MCF 10A (cell line): ENCODE measurements at places on chromosomes 4 and X.

DNA sequence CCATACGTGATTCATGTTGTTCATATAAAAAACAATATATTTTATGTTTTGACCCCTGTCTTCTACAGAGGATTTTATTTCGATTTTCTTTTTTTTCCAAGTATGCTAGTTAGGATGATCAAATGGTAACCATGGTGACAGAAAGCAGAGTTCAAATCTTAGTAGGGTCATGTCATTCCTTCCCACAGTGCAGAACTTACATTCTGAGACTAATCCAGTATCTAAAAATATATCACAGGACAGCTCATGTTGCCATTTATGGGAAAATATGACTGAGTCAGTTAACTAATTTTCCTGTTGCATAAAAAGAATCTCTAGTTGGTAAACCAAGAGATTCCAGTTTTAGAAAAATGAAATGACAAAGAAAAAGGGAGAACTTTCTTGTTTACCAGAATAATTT, 209.5 kb downstream of the PARM1 start:
- no peak for DNase-seq

- no peak for DNase-seq
These were observed 68.4 kb downstream of the GPAT3 start for GRCh38 chr4:83604321-83604720.

DNA sequence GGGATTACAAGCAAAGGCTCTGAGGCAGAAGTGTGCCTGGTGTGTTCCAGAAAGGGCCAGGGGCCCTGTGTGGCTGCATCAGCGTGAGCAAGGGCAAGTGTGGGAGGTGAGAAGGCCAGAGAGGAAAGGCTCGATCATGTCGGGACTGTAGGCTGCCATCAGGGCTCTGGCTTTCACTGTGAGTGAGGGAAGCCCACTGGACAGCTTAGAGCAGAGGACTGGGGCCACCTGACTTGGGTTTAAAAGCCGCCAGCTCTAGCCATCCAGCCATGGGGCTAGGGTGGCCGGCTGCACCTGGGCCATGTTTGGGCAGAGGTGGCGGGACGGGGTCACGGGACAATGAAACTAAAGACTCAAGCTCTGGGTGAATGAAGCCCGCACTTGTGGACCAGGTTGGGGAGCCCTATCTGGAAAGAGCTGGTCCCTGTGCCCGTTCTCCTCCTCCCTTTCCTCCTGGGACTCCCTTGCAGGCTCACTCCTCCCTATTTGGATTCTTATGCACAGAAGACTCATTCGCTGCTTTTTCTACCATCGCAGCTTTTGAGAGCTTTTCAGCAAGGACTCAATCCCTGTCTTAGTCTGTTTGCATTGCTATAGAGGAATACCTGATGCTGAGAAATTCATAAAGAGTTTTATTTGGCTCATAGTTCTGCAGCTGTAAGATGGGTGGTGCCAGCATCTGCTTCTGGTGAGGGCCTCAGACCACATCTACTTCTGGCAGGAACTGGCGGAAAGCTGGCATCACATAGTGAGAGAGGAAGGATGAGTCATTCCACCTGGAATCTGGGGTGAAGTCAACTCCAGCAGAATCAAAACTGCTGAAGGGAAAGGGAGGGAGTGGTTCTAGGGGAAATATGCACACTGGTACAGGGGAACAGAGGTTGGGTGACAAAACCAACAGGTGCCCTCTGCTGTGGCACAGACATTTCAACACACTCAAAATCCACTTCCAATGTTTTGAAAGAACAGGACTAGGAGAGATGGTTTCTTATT, 15.3 kb downstream of the CTAG1B start:
- DNase-seq, result peak; percentile 96

DNA sequence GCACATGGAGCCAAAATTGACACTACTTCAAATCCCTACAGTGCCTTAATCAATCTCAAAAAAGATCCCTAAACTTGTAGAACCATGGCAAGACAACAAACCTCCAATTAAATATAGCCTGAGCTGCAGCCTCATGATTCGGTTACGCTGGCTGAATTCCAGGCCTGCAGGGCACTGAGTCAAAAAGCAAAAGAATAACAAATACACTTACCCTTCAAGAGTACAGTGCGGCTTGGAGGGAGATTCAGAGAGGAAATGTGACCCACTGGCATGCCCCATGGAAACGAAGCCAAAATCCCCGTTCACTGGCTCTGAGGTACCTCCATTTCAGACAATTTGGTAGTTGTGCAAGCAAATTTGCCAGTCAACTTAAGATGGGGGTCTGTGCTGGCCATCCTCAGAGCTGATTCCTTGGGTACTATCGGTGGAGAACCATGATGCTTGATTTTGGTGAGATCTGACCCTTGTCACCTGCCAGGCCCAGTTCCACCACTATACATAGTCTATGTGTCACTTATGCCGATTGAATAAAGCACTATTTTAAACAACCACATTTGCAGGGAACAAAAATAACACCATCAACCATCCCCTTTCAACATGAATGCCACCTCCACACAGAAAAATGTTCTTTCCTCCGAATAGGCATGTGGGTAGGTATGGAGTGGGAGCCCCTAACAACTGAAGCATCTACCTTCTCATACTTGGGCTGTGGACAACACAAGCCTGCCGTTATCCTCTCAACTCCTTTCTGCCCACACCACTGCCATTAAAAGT, 2.1 kb downstream of the C4orf54 start:
- peak; percentile 96 for DNase-seq

DNA sequence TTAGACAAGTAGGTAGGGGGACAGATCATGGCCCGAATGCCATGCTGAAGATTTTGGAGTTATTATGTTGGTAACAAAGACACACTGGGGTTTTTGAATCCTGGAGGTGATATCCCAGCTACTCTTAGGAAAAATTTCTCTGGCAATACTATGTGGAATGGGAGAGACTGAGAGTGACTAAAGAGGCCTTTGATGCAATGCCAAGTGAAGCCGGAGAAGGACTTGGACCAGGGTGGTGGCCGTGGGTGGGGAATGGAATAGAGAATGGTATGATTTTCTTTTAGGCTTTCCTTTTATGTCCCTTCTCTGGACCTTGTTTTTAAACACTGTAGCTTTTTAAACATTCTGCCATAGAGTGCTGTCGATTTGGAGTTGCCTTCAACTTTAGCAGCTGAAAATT, 141.6 kb downstream of the DCLK2 start:
- peak; percentile 25 for DNase-seq

DNA sequence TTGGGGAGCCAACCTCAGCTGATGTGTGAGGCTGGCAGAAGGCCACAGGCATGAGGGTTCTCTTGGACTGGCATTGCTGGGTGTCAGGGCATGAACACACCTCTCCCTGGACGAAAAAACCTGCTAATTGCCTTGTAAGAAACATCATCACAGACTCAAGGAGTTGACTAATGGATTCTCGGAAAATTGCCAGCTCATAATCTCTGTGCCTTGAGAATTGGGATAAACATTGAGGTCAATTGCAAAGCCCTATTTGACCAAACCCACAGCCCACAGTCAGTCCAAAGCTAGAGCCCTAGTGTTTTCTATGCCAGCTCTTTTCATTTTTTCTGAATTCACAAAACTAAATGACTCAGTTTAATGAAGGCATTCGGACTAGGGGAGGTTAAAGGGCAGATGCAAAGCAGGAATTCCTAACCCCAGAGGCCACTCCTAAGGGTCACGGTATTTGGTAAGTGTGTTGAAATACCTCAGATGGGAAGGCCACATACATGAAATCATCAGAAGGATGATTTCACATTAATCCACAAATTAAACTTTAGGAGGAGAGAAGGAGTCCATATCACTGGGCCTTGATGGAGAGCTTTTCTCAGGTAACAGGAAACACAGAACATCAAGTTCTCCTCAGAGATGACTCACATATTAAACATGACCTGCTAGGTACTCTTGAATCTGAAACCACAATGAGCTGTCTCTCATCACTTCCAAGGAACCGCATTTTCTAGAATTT, 39.0 kb upstream of the RASL11B start:
- peak; percentile 91 for DNase-seq
